ENCODE measurements at places on chromosomes 11 and 22. TPM values are rescaled to one million over a fixed set of nuclear protein-coding genes. Genes with fewer than 3 reads are reported as not detected.

- no peak for DNase-seq
These were observed 18.2 kb upstream of the TUB start for GRCh38 chr11:8062781-8063257.

DNA sequence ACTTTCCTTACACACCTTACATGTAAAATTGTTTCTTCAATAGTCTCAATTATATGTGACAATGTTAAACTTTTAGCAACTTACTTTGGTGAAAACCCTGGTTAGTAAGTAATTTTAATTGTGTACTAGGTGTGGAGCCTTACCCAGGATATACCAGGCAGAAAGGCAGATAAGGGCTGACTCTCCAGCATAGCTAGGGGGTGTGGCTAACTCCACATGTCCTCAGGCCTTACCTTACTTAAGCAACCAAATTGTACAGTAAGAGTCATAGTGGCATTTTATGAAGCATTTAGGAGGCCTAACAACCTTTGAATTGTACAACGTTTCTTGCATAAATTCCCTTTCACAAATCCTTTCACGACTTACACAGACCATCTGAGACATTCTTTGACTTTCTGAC, 118.2 kb upstream of the OR9Q1 start:
- DNase-seq: no peak

- no peak for DNase-seq
These were observed 32.6 kb downstream of the PPFIA1 start for GRCh38 chr11:70303070-70303469.

GRCh38 chr11:34150494-34151151, 45.2 kb downstream of the NAT10 start:
- DNase-seq: no peak

GRCh38 chr11:12669930-12670329, 4.3 kb upstream of the TEAD1 start:
- no peak for DNase-seq

MRGPRX3 gene
- total RNA-seq: not detected

DNA sequence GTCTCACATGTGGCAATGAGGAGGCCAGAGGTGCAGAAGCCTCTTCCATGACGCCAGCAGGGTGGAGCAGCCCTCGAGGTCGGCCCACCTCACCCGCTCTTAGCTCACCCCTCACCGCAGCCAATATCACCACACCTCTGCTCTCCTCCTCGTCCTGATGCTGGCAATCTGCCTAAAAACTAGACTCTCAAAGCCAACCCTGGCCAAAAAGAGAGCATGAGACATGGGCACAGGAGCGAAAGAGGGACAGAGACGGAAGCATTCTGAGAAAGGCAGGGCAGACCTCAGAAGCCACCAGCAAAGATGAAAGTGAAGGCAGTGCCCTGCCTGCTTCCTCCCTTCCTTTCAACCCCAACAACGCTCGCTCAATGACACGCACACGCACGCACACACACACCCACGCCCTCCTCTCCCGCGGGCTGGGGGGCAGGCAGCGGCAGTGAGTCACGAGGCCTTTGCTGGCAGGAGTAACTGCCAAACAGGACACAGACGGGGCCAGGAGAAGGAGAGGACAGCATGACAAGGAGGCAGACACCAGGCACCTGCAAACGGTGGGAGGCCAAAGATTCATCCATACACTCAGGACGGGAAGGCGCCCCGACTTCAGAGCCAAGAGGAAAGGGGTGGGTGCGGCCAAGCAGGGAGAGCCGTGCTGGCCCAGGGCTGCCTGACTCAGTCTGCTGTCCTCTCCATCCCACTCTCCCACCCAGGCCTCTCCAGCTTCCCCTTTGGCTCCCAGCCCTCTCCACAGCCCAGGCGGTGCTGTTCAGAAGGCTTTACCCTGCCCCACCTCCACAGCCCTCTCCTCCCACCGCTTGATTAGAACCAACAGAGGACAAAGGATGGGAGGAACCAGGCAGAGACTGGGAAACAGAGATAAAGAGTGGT, 11.4 kb downstream of the IGSF9B start:
- DNase-seq: no peak

POLD3 gene
- 16.7 TPM for total RNA-seq

RFPL3 gene
- total RNA-seq: not detected

HSPA8 gene
- total RNA-seq: 840 TPM
